ENCODE measurements at places on chromosomes 16 and 17.
A peak's percentile ranks its signal among the peaks of the same experiment; 100 is the strongest.

GRCh38 chr16:85610446-85611193 lies 2.5 kb upstream of the GSE1 start:
- peak; percentile 81 for DNase-seq

DNA sequence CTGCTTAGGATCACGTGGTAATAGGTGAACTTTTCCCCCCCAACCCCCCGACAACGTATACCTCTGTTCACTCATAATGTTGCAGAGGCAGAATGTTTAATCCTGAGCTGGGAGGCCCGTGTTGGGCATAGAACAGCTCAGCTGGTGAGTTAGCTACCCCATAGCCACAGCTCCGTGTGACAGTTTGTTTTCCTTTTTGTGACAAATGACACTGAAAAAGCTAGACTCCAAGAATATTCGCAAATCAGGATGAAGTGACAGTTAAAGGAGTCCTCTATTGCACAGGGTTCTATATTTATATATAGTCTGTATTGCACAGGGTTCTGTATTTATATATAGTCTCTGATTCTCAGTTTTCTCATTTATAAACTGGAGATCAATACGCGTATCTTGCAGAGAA lies 33.8 kb downstream of the MYH13 start:
- DNase-seq, result no peak

DNA sequence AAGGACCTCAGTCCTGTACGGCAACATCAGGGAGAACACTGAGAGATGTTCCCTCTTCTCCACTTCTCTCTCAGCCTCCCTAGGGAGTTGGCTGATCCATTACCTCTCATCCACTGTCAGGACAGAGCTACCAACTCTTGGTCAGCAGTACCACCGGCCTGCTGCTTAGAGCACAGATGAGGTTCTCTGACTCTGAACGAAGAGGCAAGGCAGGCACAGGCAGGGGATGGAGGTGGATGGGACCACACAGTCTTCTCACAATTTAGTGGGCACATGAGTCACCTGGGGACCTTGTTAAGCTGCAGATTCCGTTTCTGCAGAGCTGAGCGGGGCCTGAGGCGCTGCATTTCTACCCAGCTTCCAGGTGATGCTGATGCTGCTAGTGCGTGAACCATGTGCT lies 128.6 kb upstream of the CCL2 start:
- DNase-seq, result no peak

GRCh38 chr17:27579897-27580321 lies 51.1 kb upstream of the LGALS9 start:
- DNase-seq, result no peak

- DNase-seq, result peak; percentile 19
Measured at GRCh38 chr16:46929378-46930332, 43.8 kb downstream of the DNAJA2 start.

DNA sequence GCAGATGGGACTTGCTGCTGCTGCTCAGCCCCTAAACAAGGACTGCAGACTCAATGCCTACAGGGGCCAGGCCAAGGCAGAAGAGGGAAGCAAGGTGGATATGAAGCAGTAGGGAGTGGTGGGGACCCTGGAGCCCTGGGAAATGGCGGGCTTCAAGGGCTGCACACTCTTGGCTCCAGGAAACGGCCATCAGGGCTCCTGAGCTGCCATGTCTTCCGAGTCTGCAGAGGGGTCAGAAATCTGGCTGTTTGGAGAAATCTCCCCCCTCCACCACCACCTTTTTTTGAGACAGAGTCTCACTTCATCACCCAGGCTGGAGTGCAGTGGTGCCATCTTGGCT lies 169.1 kb downstream of the KATNIP start:
- DNase-seq, result no peak

DNA sequence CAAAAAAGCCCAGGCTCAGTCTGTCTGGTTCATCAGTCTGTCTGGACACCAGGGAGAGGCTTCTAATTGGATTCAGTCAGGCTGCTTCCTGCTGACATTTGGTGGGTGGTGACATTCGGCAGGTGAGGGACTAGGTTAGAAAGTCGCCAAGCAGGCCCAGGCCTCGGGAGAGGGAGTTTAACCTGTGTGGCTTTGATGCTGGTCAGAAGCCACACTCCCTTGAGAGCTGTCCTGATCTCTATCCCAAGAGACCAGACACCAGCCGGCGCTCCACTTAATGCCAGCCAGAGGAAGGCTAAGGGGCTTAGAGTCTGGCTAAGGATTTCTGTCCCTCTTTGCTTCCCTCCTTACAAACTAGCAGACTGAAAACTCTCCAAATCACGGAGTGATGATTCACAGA lies 135.0 kb downstream of the GSG1L start:
- DNase-seq, result no peak

DNA sequence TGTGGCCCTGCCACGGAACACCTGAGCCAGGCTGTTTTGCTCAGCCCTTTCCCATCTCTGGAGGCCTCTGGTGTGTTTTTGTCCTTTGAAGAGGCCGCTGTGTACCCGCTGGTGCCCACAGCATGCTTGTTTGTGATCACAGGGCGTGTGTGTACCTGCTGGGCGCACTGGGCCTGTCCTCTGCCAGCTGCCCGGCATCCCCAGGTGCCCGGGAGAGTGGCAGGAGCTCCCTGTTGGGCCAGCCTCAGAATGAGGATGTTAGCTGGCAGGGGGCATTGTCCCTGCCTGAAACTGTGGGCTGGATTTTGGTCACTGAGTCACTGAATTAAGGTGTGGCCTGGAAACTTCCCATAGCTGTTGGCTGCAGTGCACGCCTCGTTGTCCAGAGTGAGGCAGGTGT lies 31.1 kb downstream of the BAIAP2 start:
- no peak for DNase-seq

GRCh38 chr16:68369168-68369567 lies 58.3 kb downstream of the PRMT7 start:
- DNase-seq, result no peak

- DNase-seq, result no peak
Measured at GRCh38 chr16:27522173-27522707, 27.5 kb downstream of the GTF3C1 start.

DNA sequence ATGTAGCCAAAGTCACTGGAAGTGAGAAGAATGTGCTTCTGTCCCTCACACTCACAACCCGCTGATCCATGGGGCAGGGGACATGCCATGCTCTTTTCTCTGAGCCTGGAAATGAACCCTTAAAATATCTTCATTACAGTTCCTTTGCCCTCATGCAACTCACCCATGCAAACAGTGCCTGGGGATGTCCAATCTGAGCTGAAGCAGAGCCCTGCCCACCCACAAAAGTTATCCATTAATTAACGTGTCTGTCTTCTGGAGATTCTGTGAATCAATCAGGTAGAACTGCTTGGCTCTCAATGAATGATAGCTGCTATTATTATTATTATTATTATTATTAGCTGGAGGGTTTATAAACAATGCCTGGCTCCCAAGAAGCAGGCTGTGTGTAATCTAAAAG lies 133.7 kb downstream of the USP31 start:
- DNase-seq, result no peak

- no peak for DNase-seq
Measured at GRCh38 chr17:10033959-10034358, 128.9 kb upstream of the RCVRN start.

GRCh38 chr17:49576088-49576916 lies 631 bp downstream of the NXPH3 start:
- DNase-seq, result no peak

Measured in stimulated activated CD8-positive, alpha-beta memory T cell treated with anti-CD3 and anti-CD28 coated beads, Interleukin-12 subunit alpha, Interleukin-12 subunit beta, amount 100 ng/mL, for 4 hours (primary cell).